IPS DF 6.9 (cell line): ENCODE measurements at places on chromosomes 4 and X.

DNA sequence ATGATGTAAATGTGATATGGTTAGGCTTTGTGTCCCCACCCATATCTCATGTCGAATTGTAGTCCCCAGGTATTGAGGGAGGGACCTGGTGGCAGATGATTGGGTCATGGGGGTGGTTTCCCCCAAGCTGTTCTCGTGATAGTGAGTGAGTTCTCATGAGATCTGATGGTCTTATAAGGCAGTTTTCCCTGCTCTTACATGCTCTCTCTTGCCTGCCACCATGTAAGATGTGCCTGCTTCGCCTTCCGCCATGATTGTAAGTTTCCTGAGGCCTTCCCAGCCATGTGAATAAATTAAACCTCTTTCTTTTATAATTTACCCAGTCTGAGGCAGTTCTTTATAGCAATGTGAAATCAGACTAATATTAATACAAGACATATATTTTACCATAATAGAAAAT is 23.9 kb downstream of the BLOC1S4 start:
- no peak overlapping the region for H3K27ac ChIP-seq
- no peaks in the 10 kb centered on the region for H3K36me3 ChIP-seq
- no peak overlapping the region for H3K4me3 ChIP-seq
- H3K4me1 ChIP-seq: no peaks in the 10 kb centered on the region

DNA sequence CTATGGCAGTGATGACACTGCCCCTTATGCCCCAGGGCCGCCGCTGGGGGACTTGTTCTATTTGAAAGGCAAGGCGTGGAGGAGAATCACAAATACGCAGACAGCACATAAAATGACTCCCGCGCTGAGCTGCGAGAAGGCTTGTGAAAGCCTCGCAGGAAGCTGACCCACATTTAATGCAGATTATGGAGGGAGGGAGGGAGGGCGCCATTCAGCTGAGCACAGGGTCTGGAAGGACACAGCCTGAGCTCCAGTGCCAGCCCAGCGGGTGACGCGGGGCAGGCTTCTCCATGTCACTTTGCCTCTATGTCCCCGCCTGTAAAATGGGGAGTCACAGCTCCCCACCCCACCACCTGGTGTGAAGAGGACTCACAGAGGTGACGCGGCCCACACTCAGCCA is 14.3 kb downstream of the ABLIM2 start:
- H3K27me3 ChIP-seq: no peaks in the 10 kb centered on the region
- H3K4me3 ChIP-seq: no peak overlapping the region
- no peak for DNase-seq

DNA sequence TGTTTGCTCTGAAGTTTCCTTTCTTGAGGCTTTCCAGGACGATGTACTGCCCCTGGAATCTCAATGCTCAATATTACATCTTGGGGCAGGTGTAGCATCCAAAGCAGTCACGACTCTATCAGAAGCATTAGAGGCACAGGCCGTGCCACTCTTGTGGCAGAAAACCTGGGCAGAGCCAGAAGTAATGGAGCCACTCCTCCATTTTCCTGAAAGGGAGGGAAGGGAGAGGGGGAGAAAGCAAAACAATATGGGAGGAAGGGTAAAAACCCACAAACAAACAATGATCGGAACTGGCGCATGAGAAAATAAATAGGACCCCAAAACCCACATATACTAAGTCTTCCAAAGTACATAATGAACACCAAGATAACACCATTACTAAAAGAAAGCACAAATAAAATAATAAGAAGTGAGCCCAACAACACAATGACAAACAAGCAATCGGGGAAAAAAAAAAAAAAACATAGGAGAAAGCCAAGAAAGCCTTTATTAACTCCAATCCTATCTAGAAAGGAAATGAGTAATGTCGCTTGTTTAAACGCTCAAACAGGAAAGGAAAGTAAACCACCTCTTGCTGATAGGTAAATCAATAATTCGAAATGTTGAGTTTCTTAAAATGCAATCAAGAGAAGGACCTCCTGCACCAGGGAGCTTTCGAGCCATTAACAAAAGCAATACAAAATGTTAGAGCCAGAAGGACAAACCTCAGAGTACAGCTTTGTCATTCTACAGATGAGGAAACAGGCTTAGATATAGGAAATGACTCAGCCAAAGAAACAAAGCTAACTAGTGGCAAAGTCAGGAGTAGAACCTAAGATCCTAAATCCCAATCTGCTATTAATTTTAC is 117.4 kb downstream of the ATRX start:
- H3K27me3 ChIP-seq: no peaks in the 10 kb centered on the region
- H3K36me3 ChIP-seq: no peaks in the 10 kb centered on the region
- no peaks in the 10 kb centered on the region for H3K4me1 ChIP-seq
- H3K4me3 ChIP-seq: no peak overlapping the region
- no peak overlapping the region for H3K27ac ChIP-seq

DNA sequence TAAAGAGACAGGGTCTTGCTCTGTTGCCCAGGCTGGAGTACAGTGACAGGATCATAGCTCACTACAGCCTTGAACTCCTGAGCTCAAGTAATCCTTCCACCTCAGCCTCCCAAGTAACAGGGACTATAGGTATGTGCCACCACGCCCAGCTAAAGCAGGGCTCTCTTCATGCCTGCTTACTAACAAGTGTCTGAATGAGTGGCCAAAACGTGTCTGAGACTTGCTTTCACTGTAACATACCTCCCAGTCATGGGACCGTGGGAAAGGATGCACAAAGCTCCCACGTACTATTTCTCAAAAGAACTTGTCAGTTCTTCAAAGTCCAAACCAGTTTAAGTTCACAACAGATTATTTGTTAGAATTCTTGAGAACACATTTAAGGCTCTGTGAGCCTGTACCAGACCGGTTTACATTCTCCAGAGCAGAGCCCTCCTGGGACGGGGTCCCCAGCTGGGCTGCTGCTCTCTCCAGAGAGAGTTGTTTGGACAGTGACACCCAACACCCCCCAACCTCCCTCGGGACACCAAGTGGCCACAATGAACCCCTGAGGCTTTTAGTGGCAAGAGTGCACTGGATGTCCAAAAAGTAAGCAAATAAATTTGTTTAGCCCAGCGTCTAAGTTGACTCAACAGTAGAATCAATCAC is 24.1 kb downstream of the SH3KBP1 start:
- H3K36me3 ChIP-seq: no peaks in the 10 kb centered on the region
- no peak overlapping the region for H3K4me3 ChIP-seq
- H3K27me3 ChIP-seq: no peaks in the 10 kb centered on the region
- DNase-seq: no peak
- H3K27ac ChIP-seq: no peak overlapping the region
- peaks cover 4% of the 10 kb centered on the region; the same call in 1 of the 2 replicates for H3K4me1 ChIP-seq

- no peaks in the 10 kb centered on the region for H3K36me3 ChIP-seq
- no peak overlapping the region for H3K27ac ChIP-seq
- H3K4me1 ChIP-seq: peaks cover 3% of the 10 kb centered on the region; the same call in 1 of the 2 replicates
- DNase-seq: no peak
These were observed 93.7 kb upstream of the ADRA2C start for GRCh38 chr4:3672465-3672831.

- H3K4me1 ChIP-seq: no peaks in the 10 kb centered on the region
- H3K27me3 ChIP-seq: no peaks in the 10 kb centered on the region
- peak; percentile 11 for DNase-seq
These were observed 126.3 kb downstream of the NEK1 start for GRCh38 chr4:169485791-169486742.

DNA sequence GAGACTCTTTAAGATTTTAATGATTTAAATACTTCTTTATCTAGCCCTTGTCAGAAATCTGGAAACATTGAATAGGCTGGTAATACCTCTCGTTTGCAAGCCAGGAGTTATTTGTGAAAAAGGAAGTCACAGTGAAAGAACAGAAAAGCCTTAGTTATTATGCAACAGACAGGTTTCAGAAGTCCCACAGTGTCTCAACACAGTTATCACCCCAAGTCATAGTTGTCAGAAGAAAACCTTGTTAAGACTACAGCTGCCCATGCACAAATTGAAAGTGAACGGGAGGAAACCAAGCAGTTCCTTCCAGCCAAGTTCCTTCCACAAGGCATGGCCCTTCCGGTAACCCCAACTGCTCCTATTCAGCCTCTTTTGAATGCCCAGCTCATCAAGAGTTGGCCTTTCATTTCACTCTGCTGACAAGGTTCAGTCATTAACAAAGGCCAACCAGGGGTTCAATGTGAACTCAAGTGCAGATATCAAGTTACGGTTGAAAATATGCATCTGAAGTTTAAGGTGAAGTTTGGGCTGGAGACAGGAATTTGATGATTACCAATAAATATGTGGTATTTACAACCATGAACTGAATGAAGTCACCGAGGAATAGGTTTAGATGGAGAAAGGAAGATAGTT is 15.6 kb downstream of the ALPK1 start:
- no peak overlapping the region for H3K27ac ChIP-seq

- no peaks in the 10 kb centered on the region for H3K4me1 ChIP-seq
- H3K27ac ChIP-seq: no peak overlapping the region
- H3K4me3 ChIP-seq: no peak overlapping the region
These were observed 101.2 kb downstream of the NCAPG start for GRCh38 chr4:17912011-17912410.

GRCh38 chr4:8200302-8200975 is 1.3 kb downstream of the SH3TC1 start:
- H3K4me1 ChIP-seq: no peaks in the 10 kb centered on the region
- no peaks in the 10 kb centered on the region for H3K27me3 ChIP-seq
- H3K4me3 ChIP-seq: no peak overlapping the region
- no peaks in the 10 kb centered on the region for H3K36me3 ChIP-seq

GRCh38 chr4:153528705-153529485 is 62.7 kb downstream of the TMEM131L start:
- no peaks in the 10 kb centered on the region for H3K36me3 ChIP-seq
- no peak for DNase-seq
- no peak overlapping the region for H3K27ac ChIP-seq
- peaks cover 1% of the 10 kb centered on the region; the same call in 1 of the 2 replicates for H3K4me1 ChIP-seq
- H3K27me3 ChIP-seq: no peaks in the 10 kb centered on the region

GRCh38 chr4:140448830-140449229 is 21.4 kb upstream of the CLGN start:
- no peaks in the 10 kb centered on the region for H3K4me1 ChIP-seq
- H3K27me3 ChIP-seq: no peaks in the 10 kb centered on the region
- no peaks in the 10 kb centered on the region for H3K36me3 ChIP-seq
- H3K27ac ChIP-seq: no peak overlapping the region
- DNase-seq: no peak
- no peak overlapping the region for H3K4me3 ChIP-seq

- no peaks in the 10 kb centered on the region for H3K27me3 ChIP-seq
- H3K4me1 ChIP-seq: no peaks in the 10 kb centered on the region
- H3K4me3 ChIP-seq: no peak overlapping the region
- no peaks in the 10 kb centered on the region for H3K36me3 ChIP-seq
- peak; percentile 33 for DNase-seq
- no peak overlapping the region for H3K27ac ChIP-seq
These were observed 11.7 kb upstream of the GAGE10 start for GRCh38 chrX:49291615-49292337.

- no peak overlapping the region for H3K27ac ChIP-seq
- H3K27me3 ChIP-seq: no peaks in the 10 kb centered on the region
- H3K4me1 ChIP-seq: peaks cover 7% of the 10 kb centered on the region
These were observed 23.2 kb upstream of the RASL11B start for GRCh38 chr4:52838729-52839586.

GRCh38 chr4:26238426-26238777 is 82.4 kb upstream of the RBPJ start:
- no peak for DNase-seq
- no peaks in the 10 kb centered on the region for H3K36me3 ChIP-seq
- H3K4me1 ChIP-seq: peaks cover 3% of the 10 kb centered on the region; the same call in 1 of the 2 replicates
- no peaks in the 10 kb centered on the region for H3K27me3 ChIP-seq

- no peaks in the 10 kb centered on the region for H3K36me3 ChIP-seq
- DNase-seq: no peak
- no peak overlapping the region for H3K4me3 ChIP-seq
- H3K27ac ChIP-seq: no peak overlapping the region
- H3K27me3 ChIP-seq: no peaks in the 10 kb centered on the region
These were observed 665.0 kb downstream of the SH3BGRL start for GRCh38 chrX:81866873-81867272.

- H3K27ac ChIP-seq: no peak overlapping the region
- no peak overlapping the region for H3K4me3 ChIP-seq
- no peaks in the 10 kb centered on the region for H3K4me1 ChIP-seq
- DNase-seq: no peak
- no peaks in the 10 kb centered on the region for H3K36me3 ChIP-seq
These were observed 1441.5 kb upstream of the IGFBP7 start for GRCh38 chr4:58551676-58552075.

- H3K36me3 ChIP-seq: no peaks in the 10 kb centered on the region
- no peak overlapping the region for H3K27ac ChIP-seq
These were observed 101.6 kb downstream of the FGF16 start for GRCh38 chrX:77548751-77549150.

- H3K4me3 ChIP-seq: peak overlapping the region; percentile 99; the same call in 1 of the 2 replicates
- DNase-seq: no peak
- H3K27ac ChIP-seq: no peak overlapping the region
- no peaks in the 10 kb centered on the region; the same call in 1 of the 2 replicates for H3K36me3 ChIP-seq
These were observed 1.5 kb downstream of the FRYL start for GRCh38 chr4:48778431-48779094.

DNA sequence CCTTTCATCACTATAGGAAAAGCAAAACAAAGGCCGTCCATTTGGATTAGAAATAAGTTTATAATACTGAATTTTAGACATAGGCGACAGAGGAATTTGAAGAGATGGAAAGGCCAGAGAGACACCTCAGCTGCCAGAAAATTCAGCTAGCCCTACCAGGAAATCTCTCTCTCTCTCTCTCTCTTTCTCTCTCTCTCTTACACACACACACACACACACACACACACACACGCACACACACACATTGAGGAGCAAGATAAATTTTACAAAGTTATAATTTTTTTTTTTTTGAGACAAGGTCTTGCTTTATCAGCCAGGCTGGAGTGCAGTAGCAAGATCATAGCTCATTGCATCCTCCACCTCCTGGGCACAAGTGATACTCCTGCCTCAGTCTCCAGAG is 1.4 kb downstream of the XK start:
- H3K4me1 ChIP-seq: no peaks in the 10 kb centered on the region
- no peak for DNase-seq
- no peak overlapping the region for H3K4me3 ChIP-seq
- H3K27me3 ChIP-seq: no peaks in the 10 kb centered on the region; the same call in 1 of the 2 replicates
- no peaks in the 10 kb centered on the region for H3K36me3 ChIP-seq

GRCh38 chr4:170003071-170004070 is 22.8 kb downstream of the MFAP3L start:
- no peak overlapping the region for H3K4me3 ChIP-seq
- H3K36me3 ChIP-seq: no peaks in the 10 kb centered on the region
- H3K27me3 ChIP-seq: no peaks in the 10 kb centered on the region
- no peak for DNase-seq

- no peak overlapping the region for H3K4me3 ChIP-seq
- H3K36me3 ChIP-seq: no peaks in the 10 kb centered on the region
- DNase-seq: no peak
- H3K27ac ChIP-seq: no peak overlapping the region
- no peaks in the 10 kb centered on the region for H3K27me3 ChIP-seq
These were observed 899.2 kb downstream of the FAT4 start for GRCh38 chr4:126213996-126214395.

DNA sequence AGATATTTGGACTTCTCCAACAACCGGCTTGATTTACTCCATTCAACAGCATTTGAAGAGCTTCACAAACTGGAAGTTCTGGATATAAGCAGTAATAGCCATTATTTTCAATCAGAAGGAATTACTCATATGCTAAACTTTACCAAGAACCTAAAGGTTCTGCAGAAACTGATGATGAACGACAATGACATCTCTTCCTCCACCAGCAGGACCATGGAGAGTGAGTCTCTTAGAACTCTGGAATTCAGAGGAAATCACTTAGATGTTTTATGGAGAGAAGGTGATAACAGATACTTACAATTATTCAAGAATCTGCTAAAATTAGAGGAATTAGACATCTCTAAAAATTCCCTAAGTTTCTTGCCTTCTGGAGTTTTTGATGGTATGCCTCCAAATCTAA is 19.3 kb upstream of the TLR8 start:
- H3K36me3 ChIP-seq: no peaks in the 10 kb centered on the region
- no peak overlapping the region for H3K27ac ChIP-seq
- no peak overlapping the region for H3K4me3 ChIP-seq
- no peak for DNase-seq
- no peaks in the 10 kb centered on the region for H3K4me1 ChIP-seq
- no peaks in the 10 kb centered on the region for H3K27me3 ChIP-seq
